ENCODE measurements at places on chromosomes 3 and 15.

DNA sequence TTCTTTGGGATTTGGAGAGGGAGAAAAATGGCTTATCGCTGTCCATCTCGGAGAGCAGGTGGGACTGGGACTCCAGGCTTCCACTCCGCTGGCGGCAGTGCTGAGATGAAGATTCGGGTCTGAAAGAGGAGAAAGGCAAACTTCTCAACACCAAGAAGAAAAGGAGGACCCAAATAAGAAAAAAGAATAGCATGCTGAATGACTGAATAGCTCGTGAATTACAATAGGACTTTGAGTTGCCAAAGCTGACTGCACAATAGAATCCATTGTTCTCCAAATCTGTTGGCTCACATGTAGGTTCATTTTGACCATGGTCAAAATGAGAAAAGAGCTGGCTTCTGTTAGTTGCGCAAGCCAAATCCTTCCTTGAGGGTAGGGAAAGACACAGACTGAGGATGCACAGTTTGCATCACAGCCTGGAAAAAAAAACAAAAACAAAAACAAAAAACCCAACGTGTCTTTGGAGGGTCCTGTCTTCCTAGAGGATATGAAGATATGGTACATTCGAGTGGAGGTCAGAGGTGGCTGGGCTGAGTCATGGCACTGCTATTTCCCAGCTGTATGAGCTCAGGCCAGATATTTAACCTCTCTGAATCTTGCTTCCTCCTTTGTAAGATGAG is 59.3 kb upstream of the LMOD3 start:
- peak; percentile 67 for DNase-seq

GRCh38 chr15:41911691-41912345 is 18.0 kb upstream of the SPTBN5 start:
- DNase-seq, result no peak

DNA sequence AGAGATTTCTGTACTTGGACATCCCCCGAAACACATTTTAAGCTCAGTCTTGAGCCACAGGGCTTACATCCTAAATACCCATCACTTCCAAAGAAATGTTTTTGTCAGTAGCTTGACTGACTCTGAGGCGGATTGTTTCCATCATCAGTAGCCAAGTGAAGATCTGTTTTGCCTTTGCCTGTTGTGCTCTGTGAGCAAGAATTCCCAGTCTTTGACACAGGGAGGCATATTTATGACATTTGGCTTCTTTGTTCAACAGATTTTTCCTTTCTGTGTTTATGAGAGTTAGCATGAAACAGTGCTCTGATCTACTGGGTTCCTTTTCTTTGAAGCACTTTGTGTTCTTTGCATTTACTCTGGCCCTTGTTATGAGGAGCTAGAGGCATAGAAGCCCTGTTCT is 132.1 kb upstream of the CDIN1 start:
- DNase-seq, result no peak

GRCh38 chr3:46059432-46059831 is 32.1 kb upstream of the XCR1 start:
- DNase-seq, result no peak
